ENCODE measurements at places on chromosomes 7 and 10.

GRCh38 chr10:132528064-132528691 lies 9.4 kb upstream of the INPP5A start:
- no peak for DNase-seq

- DNase-seq = no peak
Measured at GRCh38 chr10:62769574-62770242, 34.8 kb upstream of the ADO start.

DNA sequence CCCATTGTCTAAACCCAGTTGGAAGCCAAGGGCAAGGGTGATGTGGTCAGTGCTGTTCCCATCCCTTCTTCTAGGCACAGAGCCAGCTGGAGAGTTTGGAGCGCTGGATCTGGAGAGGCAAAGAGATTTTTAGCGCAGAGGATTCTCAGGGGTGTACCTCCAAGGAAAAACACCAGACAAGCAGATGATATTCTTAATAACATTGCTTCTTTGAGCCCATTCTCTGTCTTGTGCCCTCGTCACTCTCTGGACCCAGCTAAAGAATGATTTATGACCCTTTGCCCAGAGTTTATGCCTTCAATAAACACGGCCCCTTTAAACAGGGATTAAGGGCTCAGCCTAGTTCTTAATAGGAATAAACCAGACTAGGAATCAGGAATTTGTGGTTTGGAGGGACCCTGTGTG lies 4.7 kb upstream of the HIP1 start:
- no peak for DNase-seq

- no peak for DNase-seq
Measured at GRCh38 chr10:110967009-110967630, 47.7 kb downstream of the SHOC2 start.

- no peak for DNase-seq
Measured at GRCh38 chr7:70432567-70433001, 699.4 kb upstream of the GALNT17 start.

All from stimulated activated CD8-positive, alpha-beta memory T cell treated with anti-CD3 and anti-CD28 coated beads, Interleukin-4, amount 100 ng/mL, for 4 hours (primary cell).